ENCODE measurements at places on chromosomes 2 and 18.

DNA sequence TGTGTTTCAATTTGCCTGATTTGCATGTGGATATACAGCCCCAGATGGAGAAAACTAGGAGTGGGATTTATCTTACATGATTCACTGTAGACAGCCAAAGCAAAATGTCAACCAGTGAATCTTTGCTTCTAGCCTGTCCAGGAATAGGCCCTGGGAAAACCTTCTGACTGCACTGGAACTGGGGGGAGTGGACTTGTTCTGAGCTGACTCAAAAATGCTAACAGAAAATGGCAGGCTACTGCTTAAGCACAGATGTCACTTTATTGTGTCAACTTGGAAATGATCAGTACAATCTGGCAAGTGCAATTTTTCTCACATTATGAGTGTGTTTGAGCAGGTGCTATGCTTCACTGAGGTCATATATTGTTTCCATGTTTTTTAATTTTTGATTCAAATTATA is 593.7 kb downstream of the NRXN1 start:
- DNase-seq = no peak

DNA sequence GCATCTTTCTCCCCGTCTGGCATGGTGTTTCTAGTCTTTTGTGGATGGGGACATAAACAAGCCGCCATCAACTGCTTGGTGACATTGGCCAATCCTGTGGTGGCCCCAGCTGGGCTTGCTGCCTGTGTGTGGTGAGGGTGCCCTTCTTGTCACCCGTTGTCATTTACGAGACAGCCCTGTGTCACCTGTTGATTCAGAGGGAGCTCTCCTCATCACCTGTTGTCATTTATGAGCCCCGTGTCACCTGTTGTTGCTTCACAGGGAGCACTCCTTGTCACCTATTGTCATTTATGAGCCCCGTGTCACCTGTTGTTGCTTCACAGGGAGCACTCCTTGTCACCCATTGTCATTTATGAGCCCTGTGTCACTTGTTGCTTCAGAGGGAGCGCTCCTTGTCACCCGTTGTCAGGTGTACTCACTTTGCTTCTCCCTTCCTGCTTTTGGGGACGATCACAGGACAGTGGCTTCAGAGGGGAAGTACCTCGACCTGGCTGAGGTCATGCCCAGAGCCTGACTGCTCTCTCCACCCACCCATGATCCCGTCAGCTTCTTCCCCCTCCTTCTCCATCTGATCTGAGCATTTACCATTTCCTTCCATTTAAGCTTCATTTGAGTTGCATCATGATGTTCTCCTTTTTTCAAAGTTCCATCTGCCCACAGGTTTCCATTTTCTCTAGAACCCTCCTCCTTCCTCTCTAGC is 29.1 kb downstream of the HPCAL1 start:
- no peak for DNase-seq

DNA sequence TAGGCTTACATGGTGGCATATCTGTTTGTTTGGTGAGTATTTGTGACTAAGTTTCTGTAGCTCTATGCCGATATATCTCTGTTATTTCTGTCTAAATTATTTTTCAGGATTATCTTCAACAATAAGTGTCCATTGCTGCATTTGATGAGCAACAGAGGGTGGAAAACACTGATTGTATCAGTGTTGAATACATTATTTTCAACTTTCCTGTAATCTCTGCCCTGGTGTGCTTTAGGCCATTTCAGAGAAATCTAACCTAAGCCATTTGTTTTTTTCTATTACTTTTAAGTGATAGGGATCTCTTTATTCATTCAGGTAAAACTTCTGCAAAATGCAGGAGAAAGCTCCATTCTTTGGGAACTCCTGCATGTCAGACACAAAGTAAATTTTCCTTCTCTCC is 654.5 kb downstream of the RNF144A start:
- no peak for DNase-seq

- DNase-seq = peak; percentile 75
Measured at GRCh38 chr2:120589771-120590608, 145.7 kb upstream of the GLI2 start.

DNA sequence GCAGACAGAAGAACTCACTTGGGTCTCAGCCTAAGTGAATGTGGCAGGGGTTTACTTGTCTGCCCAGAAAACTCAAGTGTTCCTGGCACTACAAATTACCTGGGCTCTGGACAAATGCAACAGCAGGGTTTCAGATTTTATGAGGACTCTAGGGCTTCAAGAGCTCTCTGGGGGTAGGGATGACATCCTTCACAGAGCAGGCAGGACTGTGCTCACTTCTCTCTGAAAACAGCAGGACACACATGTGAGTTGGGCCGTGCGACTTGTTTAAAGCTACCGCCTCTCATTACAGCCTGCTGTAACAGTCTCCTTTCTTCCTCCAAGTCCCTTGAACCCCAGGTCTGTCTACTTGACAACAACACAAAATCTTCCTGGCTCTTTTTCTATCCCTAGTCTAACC is 212.6 kb downstream of the EN1 start:
- DNase-seq = no peak

- no peak for DNase-seq
Measured at GRCh38 chr2:125885340-125885739, 770.6 kb upstream of the GYPC start.

DNA sequence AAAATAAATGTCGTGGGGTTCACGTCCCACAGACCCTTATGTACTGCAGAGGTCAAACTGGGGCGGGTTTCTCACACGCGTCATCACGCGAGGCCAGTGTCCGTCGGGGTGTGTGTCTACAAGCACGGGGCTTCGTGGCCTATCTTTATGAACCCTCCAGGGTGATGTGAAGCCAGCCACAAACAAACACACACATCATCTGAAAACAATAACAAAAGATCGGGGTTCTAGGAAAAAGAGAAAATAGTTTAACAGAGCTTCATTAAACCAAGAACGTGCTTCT is 23.3 kb downstream of the LDLRAD4 start:
- DNase-seq = no peak

GRCh38 chr2:136133586-136133985 is 15.6 kb upstream of the CXCR4 start:
- DNase-seq = no peak

All from AG09319 (cell line).